ENCODE measurements at places on chromosomes 12 and 14.

GRCh38 chr14:89427426-89428172 is 10.6 kb upstream of the FOXN3 start:
- DNase-seq: no peak

GRCh38 chr12:5874514-5874913 is 70.5 kb downstream of the ANO2 start:
- no peak for DNase-seq

DNA sequence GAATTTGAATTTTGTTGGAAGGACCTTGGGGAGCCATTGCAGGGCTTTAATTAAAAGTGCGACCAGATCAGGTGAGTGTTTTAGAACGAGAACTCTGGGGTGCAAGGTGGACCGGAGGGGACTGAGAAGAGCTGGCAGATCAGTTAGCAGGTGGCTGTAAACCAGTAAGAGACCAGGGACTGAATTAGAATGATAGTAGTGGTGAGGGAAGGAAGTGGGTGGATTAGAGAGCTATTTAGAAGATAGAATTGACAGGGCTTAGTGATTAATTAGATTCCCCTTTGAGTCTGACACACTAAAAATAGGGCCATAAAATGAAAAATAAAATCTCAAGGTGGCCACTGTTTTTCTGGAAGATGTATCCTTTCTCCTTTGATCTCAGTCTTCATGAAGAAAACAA is 44.8 kb downstream of the PLXNC1 start:
- no peak for DNase-seq

DNA sequence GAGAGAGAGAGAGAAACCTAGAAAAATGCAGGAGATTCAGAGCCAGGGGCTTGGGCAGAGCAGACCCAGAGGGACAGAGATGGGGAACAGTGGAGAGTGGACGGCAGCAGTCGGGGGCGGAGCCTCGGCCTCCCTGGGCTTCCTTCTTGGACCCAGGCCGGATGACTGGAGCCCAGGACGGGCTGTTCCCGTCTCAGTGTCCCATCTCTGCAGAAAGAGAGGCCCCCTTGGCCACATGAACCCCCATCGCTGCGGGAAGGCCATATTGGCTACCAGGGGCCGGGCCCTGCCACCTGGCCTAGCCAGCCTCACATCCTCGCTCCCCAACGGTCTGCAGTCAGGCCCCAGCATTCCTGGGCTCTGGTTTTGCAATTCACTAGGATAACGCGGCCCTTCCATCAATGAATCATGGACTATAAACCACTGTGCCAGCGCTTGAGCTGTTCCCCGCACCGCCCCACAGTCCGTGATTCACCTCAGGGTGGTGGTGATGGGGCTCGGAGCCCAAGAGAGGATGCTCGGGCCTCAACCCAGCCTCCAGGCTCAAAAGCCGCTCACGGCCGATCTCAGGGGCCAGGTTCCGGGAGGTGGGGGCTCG is 116.5 kb downstream of the RFLNA start:
- DNase-seq: no peak

GRCh38 chr14:72094844-72095582 is 162.8 kb downstream of the RGS6 start:
- DNase-seq: no peak

- DNase-seq: peak; percentile 16
Observed at GRCh38 chr14:92585981-92586937, 72.7 kb downstream of the RIN3 start.

DNA sequence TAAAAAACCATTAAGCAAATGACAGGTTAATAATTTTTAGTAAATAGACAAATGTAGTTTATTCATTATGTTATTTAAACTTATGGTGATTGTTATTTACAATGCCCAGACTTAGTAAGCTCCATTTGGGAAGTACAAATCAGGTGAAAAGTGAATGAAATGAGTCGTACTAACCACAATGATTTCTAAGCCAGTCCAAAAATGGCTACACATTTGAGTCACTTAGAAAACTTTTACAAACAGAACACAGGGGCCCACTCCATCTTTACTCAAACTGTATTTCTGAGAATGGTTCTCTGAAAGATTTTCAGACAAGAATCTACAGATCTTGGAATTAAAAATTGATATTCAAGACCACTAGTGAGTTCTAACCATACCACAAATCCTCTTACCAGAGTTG is 653.3 kb upstream of the MIS18BP1 start:
- no peak for DNase-seq

- no peak for DNase-seq
Observed at GRCh38 chr14:85607651-85608081, 77.7 kb downstream of the FLRT2 start.

GRCh38 chr12:71142016-71142415 is 15.8 kb downstream of the TSPAN8 start:
- DNase-seq: no peak

GRCh38 chr12:132166801-132167591 is 22.7 kb downstream of the NOC4L start:
- no peak for DNase-seq

DNA sequence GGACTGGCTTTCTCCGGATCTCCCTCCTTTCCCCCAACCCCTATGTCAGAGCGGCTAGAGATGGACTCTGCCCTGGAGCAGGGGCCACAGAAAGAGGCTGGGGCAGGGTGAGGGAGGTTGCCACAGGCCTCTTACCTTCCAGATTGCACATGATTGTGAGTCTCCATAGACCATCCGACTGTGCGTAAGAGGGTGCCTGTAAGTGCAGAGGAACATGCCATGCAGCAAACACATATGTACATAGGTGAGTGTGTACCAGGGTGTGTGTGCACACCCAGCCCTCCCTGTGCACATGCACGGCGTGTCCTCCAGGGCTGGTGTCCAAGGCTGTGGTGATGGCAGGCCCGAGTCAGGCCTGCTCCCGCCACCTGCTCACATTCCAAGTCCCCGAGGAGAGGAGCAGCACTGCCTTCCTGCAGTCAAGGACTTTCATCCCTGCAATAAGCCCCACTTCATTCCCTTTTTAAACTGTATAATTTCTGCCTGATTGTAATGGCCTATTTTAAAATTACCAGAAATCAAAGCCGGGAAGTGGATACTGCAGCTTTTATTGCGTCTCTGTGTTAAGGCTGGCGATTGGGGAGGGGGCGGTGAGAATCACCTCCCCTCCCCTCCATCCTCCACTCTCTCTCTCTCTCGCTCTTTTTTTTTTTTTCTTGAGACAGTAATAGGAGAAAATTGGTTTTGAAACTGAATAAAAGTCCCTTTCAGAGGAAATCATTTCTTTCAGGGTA is 28.5 kb downstream of the FAM222A start:
- DNase-seq: no peak

- no peak for DNase-seq
Observed at GRCh38 chr14:91070572-91070971, 10.1 kb upstream of the RPS6KA5 start.

DNA sequence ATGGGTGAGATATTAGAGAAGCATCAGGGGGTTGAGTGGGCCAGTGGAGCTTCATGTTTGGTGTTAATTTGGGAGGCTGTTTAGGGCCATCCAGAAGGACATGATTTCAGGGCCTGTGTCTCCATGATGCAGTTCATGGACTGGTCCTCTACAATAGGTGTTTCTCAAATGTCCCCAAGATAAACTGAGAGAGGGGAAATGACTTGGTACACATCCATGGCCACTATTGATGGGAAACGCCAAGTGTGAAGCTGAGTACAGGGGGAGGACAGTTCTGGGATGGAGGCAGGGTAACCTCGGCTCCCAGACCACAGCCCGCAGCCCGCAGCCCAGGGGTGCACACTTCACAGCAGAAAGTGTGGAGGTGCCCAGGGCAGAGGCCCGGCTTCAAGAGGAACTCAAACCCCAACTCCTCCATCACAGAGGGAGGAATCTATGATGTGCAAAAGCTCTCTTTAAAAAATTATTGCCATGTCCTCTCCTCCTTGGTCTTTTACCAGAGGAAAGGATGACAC is 33.3 kb downstream of the CACNA2D4 start:
- DNase-seq: no peak

DNA sequence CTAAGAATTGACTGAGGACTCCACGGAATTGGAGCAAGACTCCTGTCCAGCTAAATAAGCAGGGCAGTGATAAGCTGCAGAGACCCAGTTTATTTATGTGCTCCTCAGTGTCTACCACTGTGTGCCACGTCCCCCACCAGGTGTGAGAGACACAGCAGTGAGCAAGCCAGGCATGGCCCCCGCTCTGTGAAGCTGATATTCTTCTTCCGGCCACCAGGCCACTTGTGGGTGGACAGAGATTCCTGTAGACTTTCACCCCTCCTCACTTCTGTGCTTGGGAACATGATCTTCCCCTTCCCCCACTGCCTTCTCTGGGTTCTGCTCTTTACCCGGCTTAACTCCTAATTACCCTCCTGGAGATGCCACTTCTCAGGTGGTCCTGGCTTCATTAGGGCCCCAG is 21.3 kb downstream of the BRAP start:
- DNase-seq: no peak

- peak; percentile 42 for DNase-seq
Observed at GRCh38 chr14:71400871-71401321, 493.6 kb downstream of the PCNX1 start.

GRCh38 chr12:66197495-66197921 is 8.5 kb downstream of the IRAK3 start:
- DNase-seq: no peak

DNA sequence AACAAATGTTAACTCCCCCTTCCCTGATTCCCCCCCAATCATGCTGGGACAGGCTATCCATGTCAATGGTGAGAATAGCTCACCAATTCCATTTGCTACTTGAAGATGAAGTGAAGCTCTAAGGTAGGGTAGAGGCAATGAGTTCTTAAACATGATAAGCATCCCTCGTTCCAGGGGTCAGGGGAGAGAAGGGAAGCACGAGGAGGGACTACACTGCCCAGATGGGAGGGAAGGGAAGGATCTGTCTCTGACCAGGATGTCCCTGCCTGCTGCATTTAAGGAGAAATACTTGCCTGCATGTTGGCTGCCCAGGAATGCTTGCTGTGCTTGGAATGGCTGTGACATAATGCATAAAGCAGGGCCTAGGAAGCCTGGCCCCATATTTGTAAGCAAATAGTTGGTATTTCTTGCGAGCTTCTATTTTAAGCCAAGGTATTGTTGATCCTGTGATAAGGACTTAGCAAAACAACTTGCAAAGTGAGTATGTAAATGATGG is 155.1 kb downstream of the CEP83 start:
- DNase-seq: no peak

DNA sequence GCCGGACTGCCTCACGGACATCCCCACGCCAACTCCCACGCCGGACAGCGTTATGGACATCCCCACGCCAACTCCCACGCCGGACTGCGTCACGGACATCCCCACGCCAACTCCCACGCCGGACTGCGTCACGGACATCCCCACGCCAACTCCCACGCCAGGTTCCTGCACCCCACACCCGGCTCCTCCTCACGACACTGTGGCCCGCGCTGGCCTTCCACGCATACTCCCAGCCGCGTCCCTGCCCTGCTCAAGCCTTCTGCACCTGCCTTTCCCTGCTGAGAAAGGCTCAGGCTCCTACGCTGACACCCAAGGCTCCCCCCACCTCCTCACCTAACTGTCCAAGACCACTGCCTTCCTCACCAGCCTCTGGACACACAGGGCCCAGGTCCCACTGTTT is 9.7 kb downstream of the CACNA2D4 start:
- DNase-seq: no peak

DNA sequence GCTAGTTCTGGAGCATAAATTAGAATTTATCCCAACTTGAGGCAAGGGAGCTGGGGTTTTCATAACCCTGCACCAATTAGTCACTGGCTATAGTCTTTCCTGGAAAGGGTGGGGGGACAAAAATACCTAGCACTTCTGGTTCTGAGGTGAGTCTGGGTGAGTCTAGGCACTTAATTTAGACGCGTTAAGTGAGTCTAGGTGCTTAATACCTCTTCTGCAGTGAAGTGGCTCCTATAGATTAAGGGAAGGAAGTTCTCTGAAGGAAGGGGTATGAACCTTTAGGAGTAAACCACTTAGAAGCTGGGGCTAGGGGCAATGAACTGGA is 251.7 kb downstream of the EFCAB11 start:
- DNase-seq: no peak

DNA sequence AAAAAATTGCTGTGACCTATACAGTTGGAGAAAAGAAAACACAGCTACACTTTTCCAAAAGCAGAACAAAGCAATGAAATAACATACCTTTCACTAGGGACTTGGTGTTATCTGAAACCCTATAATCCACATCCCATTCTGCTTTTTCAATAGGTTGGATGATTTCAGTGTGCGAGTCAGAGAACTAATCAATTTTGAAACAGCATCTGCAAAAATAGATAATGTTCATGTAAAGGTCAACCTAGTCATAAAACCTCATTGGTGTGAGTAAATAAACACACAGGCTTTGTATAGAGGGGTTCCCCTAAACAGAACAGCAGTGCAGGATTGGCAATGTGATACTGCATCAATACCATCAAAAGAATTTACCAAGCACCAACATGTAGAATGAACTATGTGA is 173.0 kb upstream of the G2E3 start:
- DNase-seq: no peak

DNA sequence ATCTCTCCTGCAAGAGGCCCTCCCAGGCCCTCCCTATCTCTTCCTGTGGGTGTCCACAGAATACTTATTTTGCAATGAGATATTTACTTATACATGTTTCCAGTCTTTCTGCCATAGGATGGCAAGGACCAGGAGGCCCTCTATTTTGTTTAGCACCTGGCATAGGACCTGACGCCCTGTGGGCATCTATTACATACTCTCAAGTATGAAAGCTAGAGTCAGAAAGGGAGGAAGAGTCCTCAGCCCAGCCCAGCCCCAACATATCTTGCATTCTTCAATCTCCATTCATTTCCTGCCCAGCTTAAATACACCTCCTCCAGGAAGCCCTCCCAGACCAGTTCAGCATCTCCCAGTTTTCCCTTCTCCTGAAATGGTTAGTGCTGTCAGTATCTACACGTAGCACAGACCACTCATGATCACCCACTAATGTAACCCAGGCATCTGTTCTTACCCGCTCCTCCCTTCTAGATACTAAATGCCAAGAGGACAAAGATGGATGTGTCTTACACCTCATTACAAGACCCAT is 7.4 kb downstream of the FOXN4 start:
- DNase-seq: no peak

- peak; percentile 15 for DNase-seq
Observed at GRCh38 chr12:121649819-121650353, 19.6 kb downstream of the MORN3 start.

GRCh38 chr14:87407344-87407743 is 585.6 kb downstream of the GALC start:
- no peak for DNase-seq

DNA sequence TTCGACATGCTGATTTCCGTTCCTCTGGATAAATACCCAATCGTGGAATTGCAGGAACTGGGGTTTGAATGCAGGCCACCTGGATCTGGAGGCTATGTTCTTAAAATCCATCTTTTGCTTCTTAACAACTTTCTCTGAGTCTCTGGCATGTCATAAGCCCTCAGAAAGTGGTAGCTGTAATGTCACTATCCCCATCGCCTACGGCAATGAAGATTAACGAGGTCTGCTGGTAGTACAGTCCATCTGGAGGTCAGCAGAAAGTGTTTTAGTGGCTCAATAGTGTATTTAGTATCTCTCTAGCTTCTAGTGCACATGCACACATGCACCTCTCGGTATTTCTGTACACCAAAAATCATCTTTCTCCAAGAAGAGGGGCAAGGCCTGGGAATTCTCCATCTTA is 130.3 kb upstream of the NOS1 start:
- DNase-seq: no peak

GRCh38 chr14:75084513-75084912 is 15.1 kb downstream of the ZC2HC1C start:
- no peak for DNase-seq

Measured in stimulated activated naive CD4-positive, alpha-beta T cell (primary cell).